ENCODE measurements at places on chromosomes 16 and 17.

DNA sequence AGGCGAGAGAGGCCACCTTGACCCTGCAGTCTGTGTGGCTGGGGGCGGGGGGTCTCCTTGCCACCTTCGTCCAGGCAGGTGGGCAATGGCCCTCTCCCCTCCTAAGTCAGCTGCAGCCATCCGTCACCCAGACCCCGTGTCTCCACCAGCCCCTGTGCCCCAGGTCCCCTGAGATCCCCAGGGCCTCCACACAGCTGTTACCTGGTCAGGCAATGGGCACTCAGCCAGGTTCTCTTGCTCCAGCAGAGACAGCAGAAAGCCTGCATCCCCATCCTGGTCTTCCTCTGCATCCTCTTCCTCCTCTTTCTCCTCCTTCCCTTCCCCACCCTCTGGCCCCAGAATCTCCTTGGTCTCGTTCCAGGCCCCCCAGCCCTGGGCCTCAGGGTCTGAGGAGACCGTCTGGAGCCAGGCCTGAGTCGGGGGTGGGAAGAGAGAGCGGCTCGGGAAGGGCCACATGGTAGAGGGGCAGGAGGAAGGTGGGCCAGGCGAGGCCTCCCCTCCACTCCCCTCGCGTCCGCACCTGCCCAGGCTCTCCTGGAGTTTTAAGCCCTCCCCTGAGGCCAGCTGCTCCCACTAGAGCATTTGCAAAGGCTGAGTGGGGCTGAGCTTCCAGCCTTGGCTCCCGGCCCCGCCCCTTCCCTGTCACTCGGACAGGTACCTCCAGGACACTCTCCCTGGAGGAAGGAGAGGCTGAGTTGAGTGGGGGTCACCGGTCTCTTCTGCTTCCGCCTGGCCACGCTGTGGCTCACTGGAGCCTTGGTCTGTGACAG, at the start of gene PABPN1L:
PABPN1L (minus strand) TSS at position 510 of the 770 bp plus-strand sequence; CDS start at position 456, 54 bp downstream.
- no peak for DNase-seq

DNA sequence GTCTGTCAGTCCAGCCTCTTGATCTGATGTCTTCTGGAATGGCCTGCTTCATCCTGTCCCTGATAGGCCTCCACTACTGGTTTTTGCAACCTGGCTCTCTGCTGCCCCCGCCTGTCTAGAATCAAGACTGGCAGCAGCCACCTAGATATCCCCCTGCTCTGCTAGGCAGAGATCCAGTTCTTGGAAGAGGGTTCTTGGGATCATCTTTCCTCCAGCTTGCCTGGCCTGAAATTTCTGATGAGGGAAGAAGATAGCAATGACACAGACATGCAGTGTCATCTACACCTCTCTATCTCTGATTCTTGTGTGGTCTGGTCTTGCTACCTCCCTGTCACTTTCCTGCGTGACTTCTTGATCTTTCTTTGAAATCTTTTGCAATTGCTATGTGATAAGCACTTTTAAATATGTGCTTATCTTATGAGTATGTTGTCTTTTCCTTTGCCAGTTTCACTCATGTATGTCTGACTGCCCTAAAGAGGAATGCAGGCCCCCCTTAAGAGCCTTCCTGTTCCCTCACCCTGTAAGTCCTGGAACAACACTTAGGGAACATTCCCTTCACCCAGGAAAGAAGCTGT, 20.3 kb upstream of the NFATC3 start:
- DNase-seq = peak; percentile 61

DNA sequence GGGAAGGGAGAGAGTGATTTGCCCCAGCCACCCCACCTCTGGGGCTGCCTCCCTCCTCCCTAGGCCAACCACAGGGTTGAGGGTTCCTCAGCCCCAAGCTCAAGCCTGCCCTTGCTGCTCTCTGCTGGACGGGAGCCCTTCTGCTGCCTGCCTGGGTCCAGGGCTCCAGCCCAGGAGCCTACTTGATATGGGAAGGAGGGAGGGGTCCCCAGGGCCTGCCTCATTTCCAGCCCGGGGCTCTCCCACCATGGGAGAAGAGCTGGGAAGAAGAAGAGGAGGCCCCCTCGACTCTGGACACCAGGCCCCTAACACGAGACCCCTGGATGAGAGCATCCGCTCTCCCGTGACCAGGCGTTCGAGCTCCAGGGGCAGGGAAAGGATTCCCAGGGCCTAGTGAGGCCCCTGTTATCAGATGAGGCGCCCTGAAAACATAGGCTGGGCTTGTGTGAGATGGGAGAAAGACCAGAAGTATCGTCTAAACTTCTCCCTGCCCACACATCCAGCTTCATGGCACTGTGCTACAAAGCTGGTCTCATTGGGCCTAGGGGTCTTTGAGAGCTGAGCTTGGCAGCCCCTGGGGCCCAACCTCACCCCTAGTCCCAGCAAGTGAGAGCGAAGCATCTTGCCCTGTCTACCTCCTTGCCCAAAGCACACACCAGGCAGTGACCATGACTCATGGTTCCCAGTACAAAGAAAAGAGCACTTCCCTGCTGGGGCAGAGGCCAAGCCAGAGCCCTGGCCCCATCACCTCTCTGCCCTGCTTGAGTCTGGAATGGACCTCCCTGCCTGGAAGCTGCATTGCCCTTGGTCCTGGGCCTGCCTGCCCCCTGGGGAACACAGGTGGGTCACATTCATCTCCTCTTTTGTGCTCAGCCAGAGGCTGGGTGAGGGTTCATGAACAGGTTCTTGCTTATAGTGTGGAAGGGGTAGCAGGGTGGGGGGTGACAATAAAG, 987 bp downstream of the SLC16A5 start:
- DNase-seq = no peak

- DNase-seq = no peak
Measured at GRCh38 chr17:72665852-72666851, 426.3 kb downstream of the SLC39A11 start.

DNA sequence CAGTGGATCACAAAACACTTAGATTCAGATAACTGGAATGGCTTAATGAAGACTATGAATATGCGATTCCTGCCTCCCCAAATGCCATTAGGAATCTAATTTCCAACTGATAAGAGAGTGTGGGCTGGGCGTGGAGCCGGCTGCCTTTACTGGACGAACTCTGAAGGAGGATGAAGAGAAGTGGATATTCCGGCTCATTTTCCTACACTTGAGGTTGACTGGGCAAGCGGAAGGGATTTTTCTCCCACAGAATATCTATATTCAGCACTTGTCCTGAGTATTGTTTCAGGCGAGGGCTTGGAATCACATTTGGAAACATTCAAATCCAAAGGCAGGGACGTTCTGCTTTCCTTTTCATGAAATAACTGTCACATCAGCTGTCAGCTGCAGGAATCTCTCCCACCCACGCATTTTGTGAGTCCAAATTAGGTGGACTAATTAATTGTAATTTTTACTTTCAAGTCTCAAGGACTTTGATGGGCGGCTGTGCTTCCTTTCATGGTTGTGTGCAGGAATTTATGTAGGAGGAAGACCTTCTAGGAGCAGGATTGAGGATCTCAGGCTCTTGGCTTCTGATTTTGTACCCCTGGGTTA, 138.5 kb downstream of the PITPNC1 start:
- no peak for DNase-seq

DNA sequence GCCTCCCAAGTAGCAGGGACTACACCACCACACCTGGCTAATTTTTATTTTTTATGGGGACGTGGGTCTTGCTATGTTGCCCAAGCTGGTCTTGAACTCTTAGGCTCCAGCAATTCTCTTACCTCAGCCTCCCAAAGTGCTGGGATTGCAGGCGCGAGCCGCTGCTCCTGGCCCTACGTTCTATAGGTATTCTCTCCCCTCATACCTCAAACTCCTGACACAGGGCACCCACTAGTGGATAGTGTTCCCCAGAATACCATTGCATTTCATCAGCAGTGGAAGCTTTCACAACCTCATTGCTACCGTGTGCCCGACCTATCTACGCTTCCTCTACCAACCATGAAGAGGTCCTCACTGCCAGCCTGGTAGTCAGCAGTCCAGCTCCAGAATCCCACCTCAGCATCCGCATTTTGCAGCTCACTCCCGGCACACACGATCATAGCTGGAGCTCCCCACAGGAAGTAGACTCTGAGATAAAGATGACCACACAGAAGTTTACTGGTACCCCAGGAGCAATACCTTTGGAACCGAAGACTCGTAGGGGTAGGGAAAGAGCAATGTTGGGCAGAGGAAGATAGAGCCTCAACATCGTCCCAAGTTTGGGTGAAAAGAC, 9.3 kb downstream of the CTRB2 start:
- no peak for DNase-seq

Measured in stimulated activated CD4-positive, alpha-beta T cell treated with anti-CD3 and anti-CD28 coated beads, Interleukin-1b, Interleukin-23, amount 100 ng/mL, for 24 hours (primary cell).